ENCODE measurements at places on chromosomes 5 and 9.

- DNase-seq: peak; percentile 87
These were observed 16.7 kb upstream of the COMMD10 start for GRCh38 chr5:116068028-116068632.

DNA sequence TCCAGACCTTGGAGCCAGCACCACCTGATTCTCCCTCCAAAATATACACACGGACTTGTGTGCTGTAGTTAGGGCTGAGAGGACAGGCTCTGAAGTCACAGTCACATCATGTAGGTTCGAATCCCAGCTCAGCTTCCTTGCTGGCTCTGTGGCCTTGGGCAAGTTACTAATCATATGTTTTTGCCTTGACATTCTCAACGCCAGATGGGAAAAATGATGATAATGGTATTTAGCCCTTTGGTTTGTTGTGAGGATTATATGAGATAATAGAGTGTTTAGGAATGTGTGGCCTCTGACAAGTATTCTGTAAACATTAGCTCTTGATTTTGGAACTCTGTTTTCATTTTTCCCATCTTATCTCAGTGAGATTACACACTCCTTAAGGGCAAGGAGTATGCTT lies 72.5 kb downstream of the PLAC8L1 start:
- DNase-seq: no peak

DNA sequence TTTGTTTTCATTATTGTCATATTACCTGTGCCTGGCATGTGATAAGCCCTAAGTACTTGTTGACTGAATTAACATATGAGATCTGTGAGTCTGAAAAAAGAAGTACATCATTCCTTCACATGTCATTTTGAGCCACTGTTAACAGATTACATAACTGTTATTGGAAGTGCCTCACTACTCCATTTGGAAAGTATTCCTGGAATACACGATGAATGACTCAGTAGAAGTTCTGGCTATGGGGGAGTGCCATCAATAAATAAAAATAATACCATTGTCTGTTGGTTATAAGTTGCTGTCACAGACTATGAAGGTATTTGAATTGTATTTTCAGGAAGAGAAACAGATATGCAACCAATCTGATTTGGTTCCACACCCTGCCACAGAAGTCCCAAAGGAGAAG lies 12.9 kb downstream of the NIPSNAP3B start:
- no peak for DNase-seq

DNA sequence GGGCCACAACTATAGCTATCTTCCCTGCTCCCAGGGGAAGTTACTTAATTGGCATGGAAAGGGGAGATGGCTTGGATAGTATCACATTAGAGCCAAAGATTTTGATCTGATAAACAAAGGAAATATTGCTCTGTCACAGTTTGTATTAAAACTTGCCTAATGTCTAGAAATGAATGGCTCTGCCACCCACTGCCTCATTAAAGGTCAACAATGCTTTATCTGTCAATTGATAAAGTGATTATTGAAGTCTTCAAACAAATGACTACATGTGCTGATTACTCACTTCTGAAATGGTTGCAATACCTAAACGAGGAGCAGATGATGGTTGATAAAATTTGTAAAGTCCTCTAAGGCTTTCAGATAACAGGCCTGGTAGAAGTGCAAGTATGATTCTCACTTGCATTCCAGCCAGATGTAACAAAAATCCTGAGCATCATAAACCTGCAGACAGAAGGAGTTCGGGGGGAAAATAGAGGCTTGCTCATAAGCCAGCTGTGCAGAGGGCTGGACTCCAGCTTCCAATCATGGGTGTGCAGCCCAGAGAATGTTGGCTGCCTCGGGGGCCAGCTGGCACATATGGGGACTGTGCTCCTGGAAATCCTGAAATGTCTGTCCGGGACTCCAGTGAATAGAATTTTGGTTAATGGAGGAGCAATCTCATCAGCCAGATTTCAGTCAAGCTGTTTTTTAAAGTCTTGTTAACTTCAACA lies 200.5 kb upstream of the SLC27A6 start:
- peak; percentile 85 for DNase-seq

DNA sequence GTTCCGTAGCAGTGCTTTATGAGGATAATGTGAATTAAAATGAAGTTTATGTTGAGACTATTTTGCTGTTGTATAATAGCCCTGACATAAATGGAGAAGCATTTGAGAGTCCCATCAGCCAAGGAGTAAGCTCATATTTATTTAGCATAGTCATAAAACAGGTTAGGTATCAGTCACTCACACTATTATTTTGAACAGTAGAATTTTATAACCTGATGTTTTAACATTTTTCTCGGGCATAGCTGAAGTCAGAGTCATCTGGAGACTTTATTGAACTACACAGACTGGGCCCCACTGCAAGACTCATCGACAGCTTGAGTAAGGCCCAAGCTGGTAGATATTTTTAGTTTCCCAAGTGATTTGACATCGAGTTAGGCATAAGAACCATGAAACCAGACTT lies 620.3 kb upstream of the WWC1 start:
- no peak for DNase-seq

DNA sequence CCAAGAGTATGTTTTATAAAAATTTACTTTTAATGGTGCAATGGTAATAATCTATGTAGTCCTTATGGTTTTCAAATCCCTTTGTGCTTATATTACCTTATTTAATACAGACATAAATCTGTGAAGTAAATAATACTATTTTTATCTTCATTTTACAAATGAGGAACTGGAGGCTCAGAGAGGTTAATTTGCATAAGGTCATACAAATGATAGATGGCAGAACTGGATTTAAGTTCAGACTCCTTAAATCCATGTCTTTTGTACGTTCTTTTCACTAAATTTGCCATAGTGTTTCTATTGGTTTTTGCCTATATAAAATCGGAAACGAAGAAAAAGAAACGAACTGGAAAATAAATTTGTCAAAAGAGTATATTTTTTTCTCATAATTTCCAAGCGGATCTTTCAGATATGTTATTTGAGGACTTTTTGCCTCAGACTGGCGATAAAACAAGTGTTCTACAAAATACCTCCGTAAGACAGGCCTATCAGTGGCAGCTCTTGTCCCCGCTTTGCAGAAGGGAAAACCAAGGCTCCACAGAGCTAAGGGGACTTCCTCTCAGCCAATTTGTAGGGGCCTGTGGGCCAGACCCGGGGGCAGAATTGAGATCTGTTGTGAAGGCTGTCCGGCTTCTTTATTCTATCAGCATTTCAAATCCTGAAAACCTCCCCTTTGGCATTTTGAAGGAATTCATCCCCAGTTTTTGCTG lies 1.1 kb upstream of the TNFAIP8 start:
- DNase-seq: no peak
